HFFc6 (cell line): ENCODE measurements at places on chromosomes 13 and 19.

- no peak overlapping the region for H3K4me3 ChIP-seq
- H3K27me3 ChIP-seq, result peaks cover 17% of the 10 kb centered on the region
- no peak for DNase-seq
- no peaks in the 10 kb centered on the region for H3K4me1 ChIP-seq
Measured at GRCh38 chr19:3784607-3785450, 1.4 kb downstream of the MATK start.

DNA sequence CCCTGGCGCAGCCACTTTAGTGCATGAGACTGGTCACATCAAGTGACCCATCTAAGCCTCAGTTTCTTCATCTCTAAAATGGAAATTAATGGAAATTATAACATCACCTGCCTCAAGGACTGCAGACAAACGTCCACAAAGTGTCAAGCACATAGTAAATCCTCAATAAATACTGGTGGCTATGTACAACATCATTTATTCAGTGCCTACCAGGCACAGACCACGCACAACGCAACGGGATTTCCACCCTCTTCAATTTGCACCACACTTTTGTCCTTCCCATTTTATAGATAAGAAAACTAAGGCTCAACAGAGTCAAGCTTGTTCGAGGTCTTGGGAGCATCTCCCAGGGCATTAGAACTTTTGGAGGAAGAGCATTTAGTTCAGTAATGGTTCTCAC, 1.4 kb downstream of the ELAVL1 start:
- no peak for DNase-seq
- H3K36me3 ChIP-seq, result peaks cover 9% of the 10 kb centered on the region; the same call in 1 of the 2 replicates
- peak overlapping the region; percentile 79 for H3K27ac ChIP-seq

- H3K27me3 ChIP-seq, result no peaks in the 10 kb centered on the region; the same call in 1 of the 2 replicates
- H3K4me1 ChIP-seq, result no peaks in the 10 kb centered on the region
- no peak overlapping the region for H3K27ac ChIP-seq
- DNase-seq, result no peak
- no peaks in the 10 kb centered on the region for H3K36me3 ChIP-seq
Measured at GRCh38 chr13:60268203-60268555, 104.5 kb upstream of the DIAPH3 start.

DNA sequence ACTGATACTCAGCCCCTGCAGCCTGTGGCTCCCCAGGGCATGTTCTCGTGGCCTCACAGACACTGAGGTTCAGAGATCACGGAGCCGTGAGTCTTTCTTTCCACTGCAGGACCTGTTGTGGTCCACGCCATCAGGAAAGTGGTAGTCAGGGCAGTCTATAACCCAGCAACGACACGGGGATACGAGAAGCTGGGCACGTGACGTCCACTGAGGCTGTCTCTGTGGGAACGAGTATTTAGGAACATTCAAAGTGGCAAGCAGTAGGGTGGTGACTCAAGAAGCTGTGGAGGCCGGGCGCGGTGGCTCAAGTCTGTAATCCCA, 29.6 kb upstream of the CCNE1 start:
- no peak for DNase-seq
- H3K4me3 ChIP-seq, result no peak overlapping the region
- no peaks in the 10 kb centered on the region for H3K36me3 ChIP-seq
- H3K27ac ChIP-seq, result no peak overlapping the region

DNA sequence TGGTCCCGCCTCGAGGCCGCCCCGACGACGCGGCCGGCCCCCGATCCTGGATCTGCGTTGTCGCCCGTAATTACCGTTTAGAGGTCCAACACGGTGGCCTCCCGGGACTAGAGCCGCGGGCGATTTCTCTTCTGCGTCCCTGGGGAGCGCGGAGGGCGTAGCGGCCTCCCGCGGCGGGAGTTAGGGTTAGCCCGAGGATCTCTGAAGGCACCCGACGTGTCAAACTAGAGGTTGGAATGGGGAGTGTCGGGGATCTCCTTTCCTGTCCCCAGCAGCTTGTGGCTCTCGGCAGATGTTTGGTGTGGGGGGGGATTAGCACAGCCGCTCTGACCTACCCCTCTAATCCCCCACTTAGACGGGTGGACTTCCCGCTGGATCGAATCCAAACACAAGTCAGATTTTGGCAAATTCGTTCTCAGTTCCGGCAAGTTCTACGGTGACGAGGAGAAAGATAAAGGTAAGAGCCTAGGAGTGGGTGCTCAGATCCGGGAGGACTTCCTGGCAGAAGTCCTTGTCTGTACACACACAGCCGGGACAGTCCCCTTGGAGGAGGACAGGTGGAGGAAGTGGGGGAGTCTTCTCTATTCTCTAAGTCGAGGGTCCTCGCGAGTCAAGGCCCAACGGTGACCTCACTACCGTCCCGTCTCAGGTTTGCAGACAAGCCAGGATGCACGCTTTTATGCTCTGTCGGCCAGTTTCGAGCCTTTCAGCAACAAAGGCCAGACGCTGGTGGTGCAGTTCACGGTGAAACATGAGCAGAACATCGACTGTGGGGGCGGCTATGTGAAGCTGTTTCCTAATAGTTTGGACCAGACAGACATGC, 581 bp downstream of the CALR start:
- peaks cover 10% of the 10 kb centered on the region for H3K27me3 ChIP-seq
- peaks cover 43% of the 10 kb centered on the region for H3K36me3 ChIP-seq
- peak overlapping the region; percentile 99 for H3K4me3 ChIP-seq
- DNase-seq, result peak; percentile 25
- peak overlapping the region; percentile 92 for H3K27ac ChIP-seq

GRCh38 chr19:4575267-4576015, 16.0 kb upstream of the SEMA6B start:
- DNase-seq, result peak; percentile 59
- no peaks in the 10 kb centered on the region for H3K36me3 ChIP-seq
- peaks cover 19% of the 10 kb centered on the region for H3K4me1 ChIP-seq

DNA sequence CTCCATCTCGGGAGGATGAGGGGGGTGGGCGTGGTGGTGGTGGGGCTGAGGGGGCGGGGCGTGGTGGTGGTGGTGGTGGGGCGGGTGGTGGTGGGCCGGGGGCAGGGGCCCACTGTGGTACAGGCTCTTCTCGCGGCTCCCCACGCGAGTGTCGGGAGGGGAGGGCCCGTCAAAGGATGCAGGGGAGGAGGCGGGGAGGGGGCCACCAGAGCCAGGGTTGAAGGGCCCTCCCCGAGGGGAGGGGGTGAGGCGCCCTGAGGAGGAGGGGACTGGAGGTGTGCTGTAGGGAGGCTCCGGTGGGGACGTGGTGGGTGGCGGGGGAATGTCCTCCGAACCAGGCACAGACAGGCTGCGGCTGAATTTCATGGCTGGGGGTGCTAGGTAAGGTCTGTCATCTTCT, 19.6 kb downstream of the C19orf81 start:
- no peaks in the 10 kb centered on the region for H3K4me1 ChIP-seq
- H3K27ac ChIP-seq, result no peak overlapping the region
- peaks cover 38% of the 10 kb centered on the region for H3K27me3 ChIP-seq
- H3K4me3 ChIP-seq, result no peak overlapping the region

- peaks cover 12% of the 10 kb centered on the region for H3K36me3 ChIP-seq
- H3K27me3 ChIP-seq, result peaks cover 2% of the 10 kb centered on the region; the same call in 1 of the 2 replicates
- no peak for DNase-seq
- no peaks in the 10 kb centered on the region for H3K4me1 ChIP-seq
- no peak overlapping the region for H3K27ac ChIP-seq
Measured at GRCh38 chr13:112790735-112791641, 101.2 kb downstream of the ATP11A start.

DNA sequence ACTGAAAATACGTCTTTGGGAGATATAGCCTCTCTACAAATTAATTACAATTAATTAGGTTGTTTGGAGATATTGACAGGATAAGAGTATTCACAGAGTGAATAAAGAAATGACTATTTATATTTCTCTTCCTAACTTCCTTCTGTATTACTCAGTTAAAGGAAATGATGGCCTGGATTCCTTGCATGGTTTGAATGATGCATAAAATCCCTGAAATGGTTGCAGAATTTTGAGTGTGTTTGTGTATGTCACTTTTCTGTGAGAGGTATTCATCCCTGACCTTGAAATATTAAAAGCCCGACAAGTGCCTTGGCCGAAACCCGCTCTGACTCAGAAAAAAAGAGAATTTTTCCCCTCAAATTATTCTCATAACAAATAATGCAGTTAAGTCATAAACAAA, 90.0 kb downstream of the PDS5B start:
- H3K27me3 ChIP-seq, result peaks cover 4% of the 10 kb centered on the region
- H3K4me3 ChIP-seq, result no peak overlapping the region
- H3K27ac ChIP-seq, result 0 out of 2 replicates have a peak overlapping the region, but pooled peaks have one; percentile 21
- peak; percentile 16 for DNase-seq

DNA sequence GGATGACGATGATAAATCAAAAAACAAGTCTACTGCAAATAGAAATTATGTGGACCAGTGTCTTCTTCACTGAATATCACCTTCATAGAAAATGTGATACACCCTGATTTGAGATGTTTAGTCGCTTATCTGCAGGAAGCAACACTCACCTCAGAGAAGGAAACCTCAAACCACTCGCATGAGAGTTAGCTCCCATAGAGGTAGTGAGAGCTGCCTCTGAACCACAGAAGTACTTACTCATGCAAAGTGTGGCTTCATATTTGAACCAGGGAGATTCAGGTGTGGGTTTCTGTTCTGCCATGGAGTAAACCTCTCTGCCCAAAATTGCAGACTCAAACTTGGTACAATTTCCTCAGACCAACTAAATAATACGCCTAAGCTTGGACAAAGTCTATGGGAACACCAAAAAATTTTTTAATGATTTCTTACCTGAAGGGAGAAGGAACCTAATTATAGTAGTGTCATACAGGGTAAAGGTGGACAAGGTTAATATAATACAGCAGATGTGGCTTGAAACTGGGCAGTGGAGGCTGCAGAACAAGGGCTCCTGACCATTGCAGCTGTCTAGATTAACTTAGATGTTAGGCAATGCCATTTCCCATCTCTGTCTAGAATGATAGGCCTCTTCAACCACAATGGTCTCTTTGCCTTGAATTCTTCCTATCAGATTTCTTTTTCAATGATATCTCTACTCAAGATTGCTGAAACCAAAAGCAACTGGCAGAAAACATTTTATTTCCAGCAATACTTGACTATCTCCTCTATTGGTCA, 29.6 kb upstream of the RCBTB2 start:
- no peak for DNase-seq
- no peak overlapping the region for H3K4me3 ChIP-seq
- peaks cover 36% of the 10 kb centered on the region for H3K4me1 ChIP-seq
- no peak overlapping the region for H3K27ac ChIP-seq
- no peaks in the 10 kb centered on the region; the same call in 1 of the 2 replicates for H3K27me3 ChIP-seq
- H3K36me3 ChIP-seq, result no peaks in the 10 kb centered on the region

- peaks cover 9% of the 10 kb centered on the region for H3K4me1 ChIP-seq
- H3K4me3 ChIP-seq, result no peak overlapping the region
- H3K36me3 ChIP-seq, result no peaks in the 10 kb centered on the region
- peaks cover 3% of the 10 kb centered on the region; the same call in 1 of the 2 replicates for H3K27me3 ChIP-seq
Measured at GRCh38 chr13:66520511-66521355, 709.4 kb downstream of the PCDH9 start.

- no peaks in the 10 kb centered on the region; the same call in 1 of the 2 replicates for H3K27me3 ChIP-seq
- H3K27ac ChIP-seq, result no peak overlapping the region
- H3K4me1 ChIP-seq, result no peaks in the 10 kb centered on the region
- no peak overlapping the region for H3K4me3 ChIP-seq
- no peaks in the 10 kb centered on the region for H3K36me3 ChIP-seq
- DNase-seq, result no peak
Measured at GRCh38 chr13:32472194-32472621, 44.3 kb upstream of the N4BP2L1 start.

GRCh38 chr19:44807652-44808462, 1.0 kb upstream of the BCAM start:
- peaks cover 17% of the 10 kb centered on the region for H3K27me3 ChIP-seq
- H3K27ac ChIP-seq, result peak overlapping the region; percentile 41; the same call in 1 of the 2 replicates
- no peak for DNase-seq

GRCh38 chr19:49570997-49571676, 9.2 kb downstream of the NOSIP start:
- peaks cover 30% of the 10 kb centered on the region for H3K4me1 ChIP-seq
- no peak overlapping the region for H3K27ac ChIP-seq
- H3K36me3 ChIP-seq, result no peaks in the 10 kb centered on the region; the same call in 1 of the 2 replicates
- no peaks in the 10 kb centered on the region; the same call in 1 of the 2 replicates for H3K27me3 ChIP-seq
- no peak for DNase-seq

DNA sequence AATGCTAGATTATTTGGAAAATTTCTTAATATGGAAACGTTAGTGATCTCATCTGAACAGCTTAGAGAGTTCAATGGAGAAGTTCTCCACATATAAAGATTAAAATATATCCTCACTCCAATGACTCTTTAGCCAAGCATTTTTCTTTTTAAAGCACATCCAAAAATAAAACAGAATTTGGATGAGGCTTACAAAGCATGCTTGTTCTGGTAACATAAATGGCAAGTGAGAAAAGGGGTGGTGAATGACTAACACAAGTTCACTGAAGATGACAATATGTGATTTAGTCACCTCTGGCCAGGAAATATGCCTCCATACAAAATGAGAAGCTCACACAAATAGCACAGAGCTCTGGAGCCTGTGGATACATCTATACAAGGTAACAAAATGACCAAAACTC, 253.0 kb downstream of the PCDH20 start:
- H3K27me3 ChIP-seq, result no peaks in the 10 kb centered on the region
- H3K36me3 ChIP-seq, result no peaks in the 10 kb centered on the region
- H3K27ac ChIP-seq, result no peak overlapping the region
- no peak for DNase-seq
- no peaks in the 10 kb centered on the region for H3K4me1 ChIP-seq
- H3K4me3 ChIP-seq, result no peak overlapping the region

DNA sequence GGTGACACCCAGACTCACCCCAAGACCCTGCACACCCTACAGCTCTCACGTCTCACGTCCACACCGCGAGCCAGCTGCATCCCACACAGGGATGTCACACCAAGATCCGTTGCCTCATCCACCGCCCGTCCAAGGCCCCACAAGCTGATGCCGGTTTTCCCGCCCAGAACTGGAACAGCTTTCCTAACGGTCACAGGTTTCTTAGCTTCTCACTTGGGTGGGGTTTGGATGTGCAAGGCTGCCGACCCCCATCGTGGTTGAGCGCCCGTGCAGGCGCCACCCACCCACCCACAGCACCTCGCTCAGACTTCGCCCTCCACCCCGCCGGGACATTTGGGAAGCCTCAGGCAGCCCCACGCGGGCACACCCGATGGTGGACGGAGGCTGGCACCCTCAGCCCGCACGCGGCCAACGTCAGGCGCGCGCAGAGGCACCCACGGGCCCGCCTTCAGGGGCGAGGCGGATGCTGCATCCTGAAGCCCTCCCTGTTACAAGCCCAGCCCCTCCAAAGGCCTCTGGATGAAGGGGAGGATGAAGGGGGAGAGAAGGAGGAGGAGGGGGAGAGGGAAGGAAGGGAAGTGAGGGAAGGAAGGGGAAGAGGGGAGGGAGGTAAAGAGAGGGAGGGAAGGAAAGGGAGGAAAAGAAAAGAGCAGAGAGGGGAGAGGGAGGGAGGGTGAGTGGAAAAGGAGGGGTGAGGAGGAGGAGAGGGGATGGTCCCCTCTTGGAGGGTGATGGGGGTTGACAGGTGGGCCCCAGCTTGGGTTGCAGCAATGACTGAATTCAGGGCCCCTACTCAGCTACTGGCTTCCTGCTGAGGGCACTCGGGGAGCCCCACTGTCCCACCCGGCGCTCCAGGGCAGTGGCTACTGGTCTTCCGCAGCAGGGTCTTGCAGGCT, 12.8 kb downstream of the ONECUT3 start:
- no peaks in the 10 kb centered on the region for H3K4me1 ChIP-seq
- peaks cover 11% of the 10 kb centered on the region for H3K36me3 ChIP-seq
- H3K27ac ChIP-seq, result no peak overlapping the region
- DNase-seq, result no peak
